ENCODE measurements at places on chromosomes 7 and 10.

DNA sequence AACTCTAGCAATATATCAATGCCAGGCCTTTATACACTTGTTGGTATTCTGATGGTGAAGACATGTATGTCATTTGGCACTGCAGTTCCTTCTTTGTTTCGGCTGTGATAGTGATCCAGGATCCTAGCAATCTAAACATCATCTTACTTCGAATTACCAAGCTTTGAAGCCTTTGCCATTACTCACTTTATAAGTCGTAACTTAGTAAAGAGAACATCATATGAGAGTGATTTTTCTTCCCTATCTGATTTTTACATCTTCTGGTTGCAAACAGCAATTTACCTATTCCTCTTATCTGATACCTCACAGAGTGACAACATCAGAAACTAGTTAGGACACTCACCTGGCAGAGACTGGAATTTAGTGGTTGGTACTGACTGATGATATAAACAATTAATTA is 7.6 kb upstream of the BPGM start:
- DNase-seq = no peak

DNA sequence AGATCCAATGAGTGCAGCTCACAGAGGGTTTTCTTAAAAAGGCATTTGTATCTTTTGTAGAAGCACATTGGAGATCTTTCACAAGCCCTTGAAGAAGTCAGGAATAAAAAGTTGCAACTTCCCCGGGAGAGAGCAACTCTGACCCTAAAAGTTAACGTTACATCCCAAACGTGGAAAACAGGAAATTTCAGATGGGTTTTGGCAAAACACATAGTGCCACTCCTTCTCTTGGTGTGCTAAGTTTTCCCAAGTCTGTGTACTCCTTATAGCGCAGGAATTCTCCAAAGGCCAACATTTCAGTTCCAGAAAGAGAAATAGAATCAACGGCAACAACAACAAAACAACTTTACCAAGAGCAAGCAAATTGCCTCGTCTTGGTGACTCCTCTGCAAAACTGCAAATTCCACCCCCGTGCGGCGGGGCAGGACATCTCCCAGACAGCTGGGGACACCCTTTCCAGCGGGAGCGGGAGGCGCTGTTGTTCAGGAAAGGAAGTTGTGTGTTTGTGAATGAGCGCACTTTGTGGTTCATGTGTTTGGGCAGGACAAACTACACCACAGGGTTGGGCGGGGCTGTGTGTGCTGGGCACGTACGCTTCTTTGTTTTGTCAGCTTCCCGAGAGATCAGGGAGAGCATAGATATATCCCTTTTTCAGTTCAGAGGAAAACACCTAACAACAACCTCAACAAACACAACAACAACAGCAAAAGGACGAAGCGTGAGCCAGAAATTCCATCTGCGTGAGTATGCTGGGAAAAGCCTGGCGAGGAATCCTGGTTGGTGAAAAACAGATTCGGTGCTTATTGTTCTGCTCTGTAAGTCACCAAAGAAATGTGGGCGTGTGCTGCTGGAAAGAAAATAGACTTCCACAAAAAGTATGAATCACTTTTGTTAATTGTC is 294.7 kb upstream of the PITRM1 start:
- no peak for DNase-seq

- no peak for DNase-seq
Measured at GRCh38 chr10:100888957-100889356, 23.8 kb upstream of the SLF2 start.

DNA sequence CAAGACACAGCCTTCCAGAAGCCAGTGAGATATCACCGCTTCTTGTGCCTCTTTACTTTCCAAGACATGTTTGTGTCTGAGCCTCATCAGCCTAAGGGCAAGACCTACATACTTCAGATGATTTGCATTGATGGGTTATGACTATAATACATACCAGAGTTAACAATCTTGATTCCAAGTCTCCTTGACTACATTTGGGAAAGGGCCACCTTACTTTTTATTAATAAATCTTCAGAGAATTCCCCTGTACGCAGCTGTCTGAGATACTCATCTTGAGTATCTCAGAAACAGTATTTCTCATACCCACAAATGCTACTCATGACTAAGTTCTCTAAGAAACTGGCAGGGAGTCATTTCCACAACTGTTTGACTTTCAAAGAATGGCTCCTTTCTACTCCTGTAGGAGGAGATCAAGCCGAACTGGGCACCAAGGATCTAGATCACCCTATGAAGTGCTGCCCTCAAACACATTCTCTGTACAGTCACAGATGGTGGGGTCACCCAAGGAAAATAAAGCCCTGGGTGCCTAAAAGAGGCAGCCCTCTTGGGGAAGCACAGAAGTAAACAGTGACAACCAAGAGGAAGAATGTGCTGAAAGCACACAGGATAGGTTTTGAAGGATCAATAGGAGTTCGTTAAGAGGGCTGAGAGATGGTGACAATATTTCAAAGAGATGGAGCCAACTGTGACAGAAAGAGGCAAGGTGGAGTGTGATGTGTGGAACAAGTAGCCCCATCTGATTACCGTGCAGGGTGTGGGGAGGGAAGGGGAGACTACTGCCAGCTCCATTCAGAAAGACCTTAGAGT is 138.9 kb downstream of the JAZF1 start:
- DNase-seq = no peak

DNA sequence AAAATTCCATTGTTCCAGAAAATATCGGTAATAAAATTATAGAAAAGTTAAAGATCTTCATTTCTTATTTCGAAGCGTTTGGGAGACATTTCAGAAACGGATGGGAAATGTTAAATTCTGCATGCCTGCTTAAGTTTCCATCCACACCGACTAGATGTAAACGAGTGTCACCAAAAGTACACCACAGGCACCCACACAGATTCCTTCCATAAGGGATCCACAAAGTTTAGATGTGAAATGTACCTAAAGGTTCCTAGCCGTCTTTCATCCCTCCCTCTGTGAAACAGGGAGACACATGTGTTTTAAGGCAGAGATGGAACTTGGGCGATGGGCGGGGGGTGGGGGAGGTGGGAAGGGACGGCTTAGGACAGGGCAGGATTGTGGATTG is 621 bp upstream of the CAV1 start:
- DNase-seq = no peak

- no peak for DNase-seq
Measured at GRCh38 chr10:118745056-118745455, 9.7 kb downstream of the CACUL1 start.

- DNase-seq = no peak
Measured at GRCh38 chr10:71945819-71946474, 18.2 kb upstream of the CHST3 start.

GRCh38 chr10:44990302-44990655 is 10.4 kb upstream of the ZNF22 start:
- DNase-seq = no peak

GRCh38 chr7:123367031-123367430 is 167.3 kb upstream of the SLC13A1 start:
- DNase-seq = no peak

- no peak for DNase-seq
Measured at GRCh38 chr7:144474800-144475615, 71.5 kb upstream of the NOBOX start.

GRCh38 chr10:114711176-114711868 is 53.2 kb upstream of the ABLIM1 start:
- DNase-seq = no peak

- no peak for DNase-seq
Measured at GRCh38 chr10:71840958-71841335, 10.1 kb downstream of the PSAP start.

- DNase-seq = no peak
Measured at GRCh38 chr7:137836113-137836509, 10.7 kb downstream of the DGKI start.

DNA sequence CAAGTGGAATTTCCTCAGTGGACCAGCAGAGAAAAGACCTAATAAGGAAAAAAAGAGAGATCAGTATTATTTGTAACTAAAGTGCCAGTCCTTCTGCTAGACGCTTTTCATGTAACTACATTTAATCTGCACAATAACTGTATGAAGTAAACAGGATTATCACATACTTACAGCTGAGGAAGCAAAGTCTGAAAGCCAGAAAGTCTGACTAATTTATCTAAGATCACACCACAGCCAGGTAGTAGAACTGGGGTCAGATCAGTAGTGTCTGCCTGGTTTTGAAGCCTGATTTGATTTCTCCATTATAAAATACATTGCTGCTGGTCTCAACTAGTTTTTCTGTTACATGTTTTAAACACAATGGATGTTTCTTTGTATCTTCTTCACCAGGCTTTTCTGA is 69.2 kb downstream of the PODXL start:
- no peak for DNase-seq

GRCh38 chr7:22733761-22734160 is 6.8 kb downstream of the IL6 start:
- DNase-seq = no peak

DNA sequence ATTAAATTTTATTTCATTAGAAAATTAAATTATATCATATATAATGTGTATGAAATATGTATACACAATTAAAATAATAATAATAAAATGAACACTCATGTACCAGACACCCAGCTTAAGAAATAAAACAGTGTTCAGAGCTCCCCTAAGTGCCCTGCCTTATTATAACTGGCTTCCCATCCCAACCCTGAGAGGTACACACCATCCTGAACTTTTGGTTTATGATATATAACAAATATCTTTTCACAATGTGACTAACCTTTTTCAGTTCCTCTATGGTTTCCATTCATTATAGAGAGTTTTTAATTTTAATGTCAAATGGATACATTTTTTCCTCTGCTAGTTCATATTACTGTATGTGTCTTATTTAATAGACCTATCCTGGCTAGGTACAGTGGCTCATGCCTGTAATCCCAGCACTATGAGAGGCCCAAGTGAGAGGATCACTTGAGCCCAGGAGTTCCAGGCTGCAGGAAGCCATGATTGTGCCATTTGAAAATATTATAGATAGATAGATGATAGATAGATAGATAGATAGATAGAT is 24.0 kb upstream of the STEAP2 start:
- no peak for DNase-seq

- no peak for DNase-seq
Measured at GRCh38 chr10:125344573-125345171, 184.3 kb upstream of the CTBP2 start.

- DNase-seq = no peak
Measured at GRCh38 chr7:48049850-48050249, 14.5 kb downstream of the C7orf57 start.

DNA sequence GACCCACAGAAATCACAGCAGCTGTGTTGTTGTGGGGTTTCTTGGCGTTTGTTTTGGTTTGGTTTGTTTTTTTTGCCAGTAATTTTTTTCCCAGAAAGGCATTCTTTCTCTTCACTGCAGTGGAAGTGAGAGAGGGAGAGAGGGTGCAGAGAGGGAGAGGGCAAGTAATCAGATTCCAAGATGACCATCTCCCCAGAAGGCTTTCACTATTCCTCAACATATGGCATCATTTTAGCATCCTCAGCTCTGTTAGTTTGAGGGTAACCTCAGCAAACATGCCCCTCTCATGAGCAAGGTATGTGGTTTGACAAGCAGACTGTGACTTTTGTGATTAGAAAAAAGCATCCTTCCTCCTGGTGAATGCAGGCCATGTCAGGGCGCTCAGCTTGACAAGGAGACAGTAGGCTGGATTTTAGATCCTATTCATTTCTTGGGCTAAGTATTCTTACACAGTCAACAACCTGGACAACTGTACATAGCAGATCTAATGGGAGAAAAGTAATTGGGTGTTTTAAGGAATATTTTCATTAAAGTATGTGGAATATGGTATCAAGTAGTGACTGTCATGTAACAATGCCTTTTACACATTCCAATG is 86.3 kb upstream of the PIK3CG start:
- no peak for DNase-seq

- no peak for DNase-seq
Measured at GRCh38 chr7:66964411-66964810, 31.0 kb downstream of the SBDS start.

- no peak for DNase-seq
Measured at GRCh38 chr10:98419469-98420261, 4.7 kb upstream of the PYROXD2 start.

DNA sequence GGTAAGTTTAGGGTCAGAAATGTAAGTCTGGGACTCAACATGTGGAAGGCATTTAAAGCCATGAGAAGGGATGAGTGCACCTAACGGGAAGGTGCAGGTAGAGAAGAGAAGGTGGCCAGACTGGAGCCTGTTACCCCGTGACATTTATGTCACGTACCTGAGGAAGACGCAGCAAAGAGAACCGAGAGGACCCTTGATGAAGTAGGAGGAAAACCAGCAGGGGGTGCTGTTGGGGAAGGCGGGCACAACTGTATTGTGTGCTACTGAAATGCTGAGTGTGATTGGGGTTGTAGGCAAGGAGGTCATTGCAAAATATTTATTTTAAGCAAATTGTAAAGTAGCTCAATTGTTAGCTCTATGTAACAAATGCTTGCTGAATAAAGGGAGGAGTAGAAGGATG is 338.2 kb upstream of the PRKCQ start:
- no peak for DNase-seq

GRCh38 chr10:30804478-30805055 is 175.0 kb upstream of the LYZL2 start:
- DNase-seq = no peak

- DNase-seq = no peak
Measured at GRCh38 chr10:71468363-71469094, 71.8 kb downstream of the CDH23 start.

DNA sequence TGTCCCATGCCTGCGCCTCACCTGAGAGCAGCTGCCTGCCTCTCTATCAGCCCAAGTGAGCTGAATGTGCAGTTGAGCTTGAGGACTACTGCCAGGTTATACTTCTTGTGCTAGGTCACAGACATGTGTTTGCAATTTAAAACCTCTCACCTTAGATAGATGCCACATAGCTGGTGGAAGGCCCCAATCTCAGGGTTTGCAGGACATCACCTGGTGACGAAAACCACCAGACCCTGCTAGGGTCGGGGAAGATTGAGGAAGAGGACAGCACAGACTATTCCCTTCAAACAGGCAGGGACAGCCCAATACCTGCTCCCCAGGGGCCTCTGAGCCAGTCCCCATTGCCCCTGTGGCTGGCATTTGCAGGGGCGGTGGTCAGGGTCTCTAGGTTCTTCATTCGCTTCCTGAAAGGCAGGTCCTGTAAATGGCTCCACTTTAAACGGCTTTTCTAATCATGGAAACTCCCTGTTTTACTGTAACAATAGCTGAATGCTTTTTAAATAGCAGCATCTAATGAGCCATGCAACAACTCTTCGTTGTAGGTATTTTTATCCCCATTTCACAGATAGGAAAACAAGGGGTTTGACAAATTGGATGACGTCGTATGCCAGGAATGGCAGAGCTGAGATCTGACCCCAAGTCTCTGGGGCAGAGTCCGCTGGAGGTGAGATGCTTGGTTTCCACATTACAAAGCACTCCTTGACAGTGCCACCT is 80.1 kb downstream of the EMX2 start:
- DNase-seq = no peak

DNA sequence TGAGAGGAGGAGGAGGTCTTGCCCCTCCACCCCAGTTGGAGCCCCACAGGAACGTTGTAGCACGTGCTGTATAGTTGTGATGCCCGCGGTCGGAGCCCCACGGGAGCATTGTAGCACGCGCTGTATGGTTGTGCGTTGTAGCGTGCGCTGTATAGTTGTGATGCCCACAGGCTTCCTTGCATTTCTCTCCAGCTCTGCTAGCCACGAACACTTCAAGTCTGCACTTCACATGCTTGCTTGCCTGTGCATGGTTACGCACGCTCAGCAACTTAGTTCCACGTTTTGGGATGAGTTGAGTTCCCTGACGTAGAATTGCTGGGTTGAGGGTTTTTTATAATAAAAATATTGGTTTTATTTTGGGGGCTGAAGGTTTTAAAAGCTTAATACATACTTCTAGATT is 41.6 kb downstream of the DNAJB6 start:
- no peak for DNase-seq

- DNase-seq = no peak
Measured at GRCh38 chr7:128827971-128828711, 2.1 kb upstream of the FLNC start.

Data from SK-N-MC (cell line).